KBM-7 (cell line): ENCODE measurements at places on chromosomes 16 and 17.

GRCh38 chr17:43658900-43659299 is 2.8 kb downstream of the MEOX1 start:
- no peak for DNase-seq

- DNase-seq = no peak
Measured at GRCh38 chr16:11131706-11132105, 124.3 kb downstream of the SOCS1 start.

DNA sequence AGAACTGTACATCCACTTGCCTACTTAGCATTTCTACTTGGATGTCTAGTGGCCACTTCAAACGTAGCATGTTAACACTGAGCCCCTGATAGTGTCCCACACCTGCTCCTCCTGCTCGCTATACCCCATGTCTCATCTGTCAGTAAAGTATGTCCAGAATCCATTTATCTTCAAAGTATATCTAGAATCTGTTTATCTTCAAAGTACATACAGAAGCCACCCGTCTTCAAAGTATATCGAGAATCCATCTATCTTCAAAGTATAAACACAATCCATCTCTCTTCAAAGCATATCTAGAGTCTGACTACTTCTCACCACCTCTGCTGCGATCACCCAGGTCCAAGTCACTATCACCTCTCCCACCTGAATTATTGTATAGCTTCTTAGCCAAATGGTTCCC is 43.8 kb downstream of the MYO1D start:
- DNase-seq = no peak

DNA sequence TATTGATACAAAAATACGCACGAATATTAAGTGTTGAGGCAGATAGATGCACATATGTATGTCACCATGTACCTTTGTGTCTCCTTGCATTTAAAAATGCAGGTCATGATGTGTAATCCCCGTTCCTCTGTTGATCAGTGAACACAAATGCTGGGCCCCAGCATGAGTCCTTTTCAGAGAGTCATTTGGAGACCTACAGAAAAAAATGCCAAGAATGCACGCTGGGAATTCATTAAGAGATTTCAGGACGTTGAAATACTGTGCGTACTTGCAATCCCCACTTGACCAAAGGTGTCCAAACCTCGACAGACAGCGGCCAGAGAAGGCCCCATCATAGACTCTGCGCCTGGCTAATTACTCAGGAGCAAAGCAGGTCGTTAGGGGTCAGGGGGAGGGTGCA is 496.0 kb downstream of the MAF start:
- DNase-seq = no peak

GRCh38 chr17:45414990-45415881 is 17.4 kb downstream of the ARHGAP27 start:
- DNase-seq = peak; percentile 47

DNA sequence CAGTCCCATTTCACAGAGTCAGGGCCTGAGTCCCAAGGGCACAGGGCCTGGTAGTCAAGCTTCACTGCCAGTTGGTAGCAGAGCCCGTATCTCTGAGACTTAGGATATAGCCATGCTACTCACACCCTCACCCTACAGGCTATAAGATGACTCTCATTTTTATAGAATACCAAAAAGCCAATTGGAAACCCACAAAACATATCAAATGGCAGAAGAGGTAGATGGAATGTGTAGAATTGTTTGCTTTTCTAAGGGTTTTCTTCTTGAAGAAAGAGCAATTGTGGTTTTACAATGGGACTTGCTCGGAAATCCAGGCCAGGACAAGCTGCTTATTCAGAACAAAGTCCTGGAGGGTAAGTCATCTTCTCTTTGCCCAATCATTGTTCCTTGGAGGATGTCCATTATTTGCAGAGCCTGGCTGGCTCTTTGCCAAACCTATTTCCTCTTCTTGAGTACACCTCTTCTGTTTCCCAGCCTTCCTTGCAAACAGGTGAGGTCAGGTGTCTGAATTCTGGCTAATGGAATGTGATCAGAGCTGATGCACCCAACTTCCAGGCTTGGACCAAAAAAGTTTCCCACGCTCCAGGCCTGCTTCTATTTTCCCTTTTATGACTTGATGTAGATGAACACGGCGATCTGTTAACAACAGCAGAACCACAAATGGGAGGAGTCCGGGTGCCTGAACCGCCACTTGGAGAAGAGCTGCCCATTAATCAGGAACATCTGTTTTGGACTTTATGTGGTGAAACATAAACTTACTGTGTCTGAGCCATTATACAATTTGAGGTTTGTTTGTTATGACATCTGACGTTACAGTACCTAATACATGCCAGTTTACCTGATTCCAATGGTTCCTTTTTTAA is 16.9 kb upstream of the CCL22 start:
- DNase-seq = peak; percentile 34

DNA sequence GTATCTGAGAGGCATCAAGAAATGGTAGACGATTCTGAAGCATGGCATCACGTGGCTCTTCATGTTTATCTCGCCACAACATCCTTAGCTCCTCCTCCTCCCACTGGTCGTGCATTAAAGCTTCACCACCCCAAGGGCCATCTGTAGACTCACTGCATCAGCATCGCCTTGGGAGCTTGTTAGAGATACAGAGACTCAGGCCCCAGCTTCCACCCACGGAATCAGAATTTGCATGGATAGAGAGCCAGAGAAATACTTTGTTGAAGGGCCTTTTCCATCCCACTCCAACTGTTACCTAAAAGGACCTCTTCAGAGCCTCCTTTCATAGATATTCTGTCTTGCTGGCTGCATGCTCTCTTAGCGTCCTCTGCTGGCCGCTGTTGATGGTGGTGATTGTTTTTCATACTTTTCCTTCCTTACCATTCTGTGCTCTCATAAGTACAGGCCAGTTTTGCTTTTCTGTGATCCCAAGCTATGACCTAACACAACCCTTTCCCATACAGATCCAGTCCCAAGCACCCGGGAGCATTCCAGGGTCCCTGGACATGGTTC is 1049.4 kb upstream of the EEF2KMT start:
- DNase-seq = no peak

GRCh38 chr17:45048795-45049563 is 2.5 kb downstream of the DCAKD start:
- no peak for DNase-seq

DNA sequence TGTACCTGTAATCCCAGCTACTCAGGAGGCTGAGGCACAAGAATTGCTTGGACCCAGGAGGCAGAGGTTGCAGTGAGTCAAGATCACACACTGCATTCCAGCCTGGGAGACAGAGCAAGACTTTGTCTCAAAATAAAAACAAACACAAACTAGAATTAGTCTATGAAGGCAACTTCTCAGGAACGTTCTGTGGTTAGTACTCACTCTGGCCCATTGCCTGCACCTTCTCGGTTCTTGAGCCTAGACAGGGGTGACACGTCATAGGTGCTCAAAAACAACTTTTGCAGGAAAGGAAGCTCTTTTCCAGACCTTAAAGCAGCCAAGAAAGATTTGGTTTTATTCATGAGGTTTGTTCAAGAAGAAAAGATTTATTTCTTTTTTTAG is 22.3 kb upstream of the CNOT1 start:
- DNase-seq = no peak

- peak; percentile 21 for DNase-seq
Measured at GRCh38 chr16:397135-397661, at the start of gene NME4. NME4 (plus strand) TSS chr16:397199; CDS start chr16:397223, 24 bp downstream.

GRCh38 chr16:79605999-79606398 is 5.5 kb upstream of the MAF start:
- DNase-seq = no peak

DNA sequence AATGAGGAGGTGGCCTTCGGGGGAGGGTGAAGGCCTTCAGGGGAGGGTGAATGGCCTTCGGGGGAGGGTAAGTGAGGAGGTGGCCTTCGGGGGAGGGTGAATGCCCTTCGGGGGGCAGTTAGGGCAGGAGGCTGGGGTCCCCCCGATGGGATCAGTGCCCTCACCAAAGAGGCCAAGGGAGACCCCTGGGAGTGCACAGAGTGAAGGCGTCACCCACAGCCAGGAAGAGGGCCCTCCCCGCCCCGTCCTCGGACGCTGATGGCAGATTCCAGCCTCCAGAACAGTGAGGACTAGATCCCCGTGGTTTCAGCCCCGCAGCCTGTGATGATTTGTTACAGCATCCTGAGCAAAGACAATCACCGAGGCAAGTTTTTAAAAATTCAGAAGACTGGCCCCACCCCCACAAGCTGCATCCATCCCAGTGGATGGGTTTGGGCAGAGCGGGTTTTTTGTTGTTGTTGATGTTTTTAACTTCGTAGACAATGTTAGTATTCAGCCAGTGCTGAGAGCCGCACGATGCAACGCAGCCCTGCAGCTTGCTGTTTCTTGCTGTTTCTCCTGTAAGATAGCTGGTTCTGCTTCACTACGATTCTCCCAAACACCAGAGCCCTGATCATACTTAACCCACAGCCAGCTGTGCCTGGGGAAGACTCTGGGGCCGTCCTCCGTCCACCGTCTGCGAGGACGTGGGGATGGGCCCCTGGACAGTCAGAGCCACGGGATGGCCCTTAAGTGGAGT is 40.7 kb upstream of the CBFA2T3 start:
- DNase-seq = no peak

GRCh38 chr16:8178271-8178670 is 412.0 kb downstream of the TMEM114 start:
- DNase-seq = no peak

GRCh38 chr16:58503166-58503862 is 3.4 kb downstream of the NDRG4 start:
- no peak for DNase-seq

GRCh38 chr16:70725912-70726828 is 40.3 kb upstream of the MTSS2 start:
- DNase-seq = no peak

GRCh38 chr16:71214746-71215381 is 15.7 kb downstream of the HYDIN start:
- no peak for DNase-seq

GRCh38 chr17:50564916-50565315 is 4.4 kb downstream of the CACNA1G start:
- DNase-seq = no peak

- no peak for DNase-seq
Measured at GRCh38 chr17:80817861-80818260, 173.8 kb upstream of the CHMP6 start.

DNA sequence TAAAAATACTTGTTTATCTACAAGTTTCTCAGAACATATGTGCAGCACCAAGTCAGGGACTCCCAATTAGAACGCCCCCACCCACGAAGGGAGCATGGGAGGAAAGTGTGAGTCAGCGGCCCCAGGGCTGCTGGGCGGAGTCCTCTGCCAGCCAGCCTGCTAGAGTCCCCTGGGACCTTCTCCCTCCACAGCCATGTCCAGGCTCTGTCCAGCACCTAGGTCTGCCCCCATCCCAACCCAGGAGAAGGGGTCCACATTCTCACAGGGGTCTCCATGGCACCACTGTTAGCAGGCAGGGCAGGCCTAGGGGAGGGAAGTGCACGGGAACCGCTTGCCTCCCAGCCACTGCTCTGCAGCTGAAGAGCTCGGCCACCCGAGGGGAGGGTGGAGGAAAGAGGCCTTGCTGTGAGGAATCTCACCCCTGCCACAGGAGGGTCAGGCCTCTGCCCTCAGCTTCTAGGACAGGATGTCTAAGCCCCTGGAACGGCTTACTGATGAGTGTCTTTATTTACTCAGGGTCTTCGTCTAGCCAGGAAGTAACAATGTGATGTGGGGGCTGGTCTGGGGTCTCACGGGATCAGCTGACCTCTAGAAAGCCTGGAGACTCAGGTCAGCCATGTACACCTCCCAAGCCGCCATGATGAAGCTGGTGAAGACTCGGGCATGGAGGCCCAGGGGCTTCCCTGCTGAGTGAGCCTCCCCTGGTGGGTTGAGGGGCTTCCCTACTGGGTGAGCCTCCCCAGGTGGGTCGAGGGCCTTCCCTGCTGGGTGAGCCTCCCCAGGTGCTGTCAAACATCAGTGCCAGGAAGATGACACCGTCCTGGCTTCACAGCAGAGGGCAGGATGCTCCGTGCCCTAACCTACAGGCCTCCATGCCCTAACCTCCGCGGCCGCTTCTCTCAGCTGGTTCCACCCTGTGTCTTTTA is 190.3 kb downstream of the RBFOX3 start:
- no peak for DNase-seq

DNA sequence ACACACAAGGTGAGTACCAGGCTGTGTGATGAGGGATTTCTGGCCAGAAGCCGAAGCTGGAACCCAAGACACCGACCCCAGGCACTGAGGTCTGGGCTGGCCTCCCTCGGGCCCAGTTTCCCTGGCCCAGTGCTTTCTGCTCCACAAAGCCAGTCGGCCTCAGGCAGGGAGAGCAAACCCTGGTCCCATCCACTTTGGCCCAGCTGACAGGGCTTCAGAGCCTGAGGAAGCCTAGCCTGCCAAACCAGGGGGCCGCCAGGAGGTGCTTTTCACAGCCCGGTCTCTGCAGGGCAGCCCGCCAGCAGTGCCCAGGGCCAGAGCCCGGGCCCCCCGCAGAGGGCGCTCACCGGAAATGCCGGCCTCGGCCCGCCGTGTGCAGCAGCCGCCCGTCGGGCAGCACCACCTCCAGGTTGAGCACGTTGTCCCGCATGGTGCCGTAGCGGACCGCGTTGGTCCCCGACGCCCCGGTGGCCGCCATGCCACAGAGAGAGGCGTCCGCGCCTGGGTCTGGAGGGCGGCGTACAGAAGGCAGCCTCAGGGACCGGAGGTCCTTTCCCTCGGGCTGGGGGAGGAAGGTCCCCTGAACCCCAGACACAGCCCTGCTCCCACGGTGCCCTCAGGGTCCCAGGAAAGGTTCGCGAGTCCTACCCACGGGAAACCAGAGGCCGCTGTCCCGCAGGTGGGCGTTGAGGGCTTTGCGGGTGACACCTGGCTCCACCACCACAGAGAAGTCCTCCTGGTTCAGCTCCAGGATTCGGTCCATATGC is 2.2 kb downstream of the LDHD start:
- DNase-seq = no peak

GRCh38 chr17:76048025-76048605 is 21.0 kb upstream of the EVPL start:
- DNase-seq = no peak

GRCh38 chr17:50956750-50957523 is 90.8 kb upstream of the TOB1 start:
- DNase-seq = peak; percentile 82

DNA sequence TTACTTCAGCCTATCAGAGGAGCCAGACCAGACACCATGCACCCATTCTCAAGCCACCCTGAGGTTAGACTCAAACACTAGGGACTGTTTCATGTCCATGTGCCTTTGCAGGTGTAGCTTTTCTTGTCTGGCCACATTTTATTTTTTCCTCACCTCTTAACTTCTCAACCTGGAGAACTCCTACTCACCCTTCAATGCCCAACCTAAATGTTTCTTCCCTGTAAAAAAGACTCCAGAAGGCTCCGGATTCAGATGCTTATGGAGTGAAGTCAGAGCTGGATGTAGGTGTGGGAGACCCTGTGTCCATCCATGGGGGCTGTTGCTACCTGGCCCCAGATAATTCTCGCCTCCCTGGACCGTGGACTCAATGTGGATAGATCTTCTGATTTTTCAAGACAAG is 44.0 kb upstream of the NLRP1 start:
- DNase-seq = no peak

GRCh38 chr16:49049191-49049590 is 232.4 kb downstream of the CBLN1 start:
- no peak for DNase-seq

DNA sequence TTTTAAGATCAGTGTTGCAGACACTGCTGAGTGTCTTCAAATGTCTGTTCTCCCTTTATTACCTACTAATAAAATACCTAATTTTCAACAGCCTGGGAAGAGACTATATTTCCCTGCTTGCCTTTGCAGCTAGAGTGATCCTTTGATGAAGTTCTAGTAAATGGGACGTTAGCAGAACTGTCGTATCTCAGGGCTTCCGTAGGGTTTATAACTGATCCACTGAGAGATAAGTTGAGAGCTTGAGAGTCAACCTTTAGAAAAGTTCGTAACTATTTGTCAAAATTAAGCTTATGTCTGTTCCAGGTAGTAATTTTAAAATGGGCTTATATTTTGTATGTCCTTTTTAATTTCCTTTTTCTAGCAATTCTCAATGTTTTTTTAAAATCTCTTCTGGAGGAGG is 527.0 kb downstream of the MAF start:
- DNase-seq = no peak
